Chondrocyte (in vitro differentiated cells): ENCODE measurements at places on chromosomes 13 and 19.

DNA sequence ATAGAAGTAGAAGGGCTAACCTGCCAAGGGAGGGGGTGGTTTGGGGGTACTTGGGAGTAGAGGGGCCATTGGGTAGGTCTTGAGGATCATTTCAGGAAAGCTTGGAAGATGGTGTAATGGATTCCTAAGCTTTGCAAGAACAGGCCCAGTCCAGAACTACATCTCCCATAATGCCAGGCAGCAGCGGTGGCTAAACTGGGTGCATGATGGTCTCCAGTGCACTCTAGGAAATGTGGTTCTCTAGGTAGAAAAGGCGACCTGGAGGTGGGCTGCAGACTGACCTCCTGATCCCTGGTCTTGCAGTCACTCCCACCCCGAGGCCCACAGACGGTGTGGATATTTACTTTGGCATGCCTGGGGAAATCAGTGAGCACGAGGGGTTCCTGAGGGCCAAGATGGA is 3.8 kb downstream of the APLP1 start:
- DNase-seq = no peak

- DNase-seq = no peak
Measured at GRCh38 chr19:16343156-16343555, 18.5 kb downstream of the KLF2 start.

GRCh38 chr19:40348961-40349507 is 539 bp downstream of the PLD3 start:
- no peak for DNase-seq

- DNase-seq = no peak
Measured at GRCh38 chr19:2375353-2376121, 15.5 kb downstream of the TMPRSS9 start.

GRCh38 chr19:45010306-45010705 is 9.0 kb downstream of the RELB start:
- no peak for DNase-seq

- DNase-seq = peak; percentile 9
Measured at GRCh38 chr19:50488389-50489194, 11.9 kb upstream of the GARIN5A start.

DNA sequence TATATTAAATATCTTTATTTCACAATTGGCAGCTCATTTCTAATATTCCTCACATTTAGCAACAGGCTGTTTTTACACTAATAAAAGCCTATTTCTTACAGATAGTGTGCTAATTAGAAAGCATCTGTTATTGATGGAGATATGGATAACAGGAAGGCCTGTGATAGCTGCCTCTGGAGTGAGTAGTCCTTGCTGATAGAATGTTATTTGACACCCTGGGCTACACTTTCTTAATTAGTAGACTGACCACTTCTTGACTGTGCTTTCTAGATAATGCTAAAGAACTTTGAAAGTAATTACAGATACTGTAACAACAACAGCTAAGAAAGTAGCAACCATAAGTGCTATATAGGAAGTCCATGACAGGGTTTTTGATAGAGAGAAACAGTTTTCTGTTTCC is 554.3 kb downstream of the DIAPH3 start:
- no peak for DNase-seq

GRCh38 chr13:114035583-114036531 is 62.0 kb upstream of the C13orf46 start:
- DNase-seq = no peak

GRCh38 chr13:100125946-100126345 is 37.1 kb downstream of the PCCA start:
- no peak for DNase-seq

DNA sequence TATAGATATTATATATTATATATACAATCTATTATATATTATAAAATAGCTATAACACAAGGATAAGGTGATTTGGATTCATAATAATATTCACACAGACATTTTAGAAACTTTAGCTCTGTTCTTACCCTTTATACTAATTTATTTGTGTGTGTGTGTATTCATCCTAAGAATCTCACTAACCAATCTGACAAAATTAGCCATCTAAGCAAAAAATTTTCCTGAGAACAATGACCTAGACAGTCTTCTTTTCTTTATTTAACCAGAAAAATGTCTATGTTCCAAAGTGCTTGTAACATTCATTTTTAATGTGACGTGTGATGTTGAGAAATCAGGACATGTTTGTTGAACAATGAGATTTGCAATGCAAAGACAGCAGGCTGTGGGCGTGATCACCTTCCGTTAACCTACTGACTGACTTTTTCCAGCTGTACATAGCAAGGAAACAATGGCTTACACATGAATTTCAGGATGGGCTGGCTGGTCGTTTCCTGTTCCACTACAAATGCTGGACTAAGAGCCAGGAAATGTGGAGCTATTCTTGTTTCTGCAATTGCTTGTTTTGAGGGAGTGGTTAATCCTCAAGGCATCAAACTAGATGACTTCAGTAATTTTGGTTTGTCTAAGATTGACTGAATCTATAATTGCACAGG is 634.6 kb upstream of the ARGLU1 start:
- DNase-seq = no peak

GRCh38 chr13:31012655-31013024 is 80.2 kb downstream of the TEX26 start:
- DNase-seq = no peak

GRCh38 chr13:91647361-91647990 is 249.1 kb downstream of the GPC5 start:
- DNase-seq = no peak

GRCh38 chr19:54435551-54436016 is 13.4 kb upstream of the LENG8 start:
- no peak for DNase-seq

DNA sequence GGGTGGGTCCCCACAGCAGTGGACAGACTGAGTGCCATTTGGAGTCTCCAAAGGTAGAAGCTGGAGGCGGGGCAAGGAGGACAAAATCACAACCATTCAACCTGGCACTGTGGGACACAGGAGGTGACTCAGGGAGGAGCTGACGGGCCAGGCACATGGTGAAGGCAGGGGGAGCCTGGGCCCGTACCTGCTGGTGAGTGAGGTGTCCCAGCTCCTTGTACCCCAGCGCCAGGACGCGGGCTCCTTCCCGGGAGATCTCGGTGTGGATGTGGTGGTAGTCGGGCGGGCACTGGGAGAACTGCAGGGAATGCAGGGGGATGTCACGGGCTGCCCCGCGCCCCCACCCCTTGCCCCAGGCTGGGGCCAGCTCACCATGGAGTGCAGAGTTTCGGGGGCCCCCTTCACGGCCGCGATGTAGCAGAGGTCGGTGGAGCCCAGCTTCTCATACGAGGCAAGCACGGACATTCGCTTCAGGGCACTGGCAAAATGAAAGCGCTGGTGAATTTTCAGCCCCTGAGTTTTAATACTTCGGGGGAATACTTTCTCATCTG is 9.8 kb downstream of the ATP13A1 start:
- DNase-seq = no peak

- no peak for DNase-seq
Measured at GRCh38 chr19:13343514-13343913, 162.8 kb downstream of the CACNA1A start.

DNA sequence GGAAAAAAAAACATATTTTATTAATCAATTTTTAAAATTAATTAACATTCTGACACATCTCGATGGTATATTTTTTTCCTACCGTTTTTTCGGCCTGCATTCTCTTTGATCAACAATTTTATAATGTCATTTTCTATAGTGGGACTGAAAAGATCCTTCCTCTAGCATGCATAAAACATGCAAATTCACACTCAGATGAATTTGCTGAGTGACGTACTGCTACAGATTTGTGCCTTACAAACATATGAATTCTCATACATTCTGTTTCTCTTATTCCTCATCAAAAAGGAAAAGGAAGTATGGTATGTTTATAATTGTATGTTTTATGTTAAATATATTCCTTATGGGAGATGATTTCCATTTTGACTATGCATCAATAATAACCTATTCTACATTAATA is 458.2 kb downstream of the TSHZ3 start:
- no peak for DNase-seq

- DNase-seq = no peak
Measured at GRCh38 chr13:91053318-91054065, 294.0 kb upstream of the MIR17HG start.

GRCh38 chr13:95420501-95420900 is 119.2 kb upstream of the ABCC4 start:
- DNase-seq = no peak

- DNase-seq = no peak
Measured at GRCh38 chr19:6238256-6238642, 41.5 kb downstream of the MLLT1 start.

- DNase-seq = no peak
Measured at GRCh38 chr13:25172303-25172630, 179 bp upstream of the AMER2 start.

DNA sequence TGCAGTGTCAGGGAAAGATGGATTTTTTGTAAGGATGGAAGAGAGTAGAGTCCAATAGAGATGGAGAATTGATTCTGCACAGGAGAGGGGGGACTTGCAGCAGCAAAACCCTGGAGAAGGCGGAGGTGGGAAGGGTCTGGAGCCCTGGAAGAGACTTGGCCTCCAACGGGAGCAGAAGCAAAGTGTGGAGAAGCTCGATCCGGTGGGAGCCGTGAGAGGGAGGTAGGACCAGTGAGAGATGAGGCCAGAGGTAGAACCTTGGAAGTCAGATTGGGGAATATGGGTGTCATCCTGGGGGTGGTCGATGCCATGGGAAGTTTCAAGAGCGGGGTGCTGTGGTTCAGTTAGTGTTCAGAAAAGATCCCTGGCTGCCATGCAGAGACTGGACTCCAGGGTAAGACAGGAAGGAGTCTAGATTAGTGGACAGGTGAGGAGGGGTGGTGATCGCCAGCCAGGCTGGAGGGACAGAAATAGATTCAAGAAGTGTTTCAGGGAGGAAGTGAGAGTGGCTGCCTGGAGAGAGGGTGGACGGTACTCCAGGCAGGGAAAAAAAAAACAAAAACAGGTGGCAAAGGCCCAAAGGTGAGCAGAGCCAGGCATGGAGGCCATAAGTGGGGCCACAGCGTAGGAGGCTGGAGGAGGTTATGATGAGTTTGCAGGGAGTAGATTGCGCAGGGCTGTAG is 2.6 kb downstream of the PPP5C start:
- DNase-seq = no peak

- DNase-seq = no peak
Measured at GRCh38 chr19:34017024-34017423, 155.3 kb upstream of the LSM14A start.

DNA sequence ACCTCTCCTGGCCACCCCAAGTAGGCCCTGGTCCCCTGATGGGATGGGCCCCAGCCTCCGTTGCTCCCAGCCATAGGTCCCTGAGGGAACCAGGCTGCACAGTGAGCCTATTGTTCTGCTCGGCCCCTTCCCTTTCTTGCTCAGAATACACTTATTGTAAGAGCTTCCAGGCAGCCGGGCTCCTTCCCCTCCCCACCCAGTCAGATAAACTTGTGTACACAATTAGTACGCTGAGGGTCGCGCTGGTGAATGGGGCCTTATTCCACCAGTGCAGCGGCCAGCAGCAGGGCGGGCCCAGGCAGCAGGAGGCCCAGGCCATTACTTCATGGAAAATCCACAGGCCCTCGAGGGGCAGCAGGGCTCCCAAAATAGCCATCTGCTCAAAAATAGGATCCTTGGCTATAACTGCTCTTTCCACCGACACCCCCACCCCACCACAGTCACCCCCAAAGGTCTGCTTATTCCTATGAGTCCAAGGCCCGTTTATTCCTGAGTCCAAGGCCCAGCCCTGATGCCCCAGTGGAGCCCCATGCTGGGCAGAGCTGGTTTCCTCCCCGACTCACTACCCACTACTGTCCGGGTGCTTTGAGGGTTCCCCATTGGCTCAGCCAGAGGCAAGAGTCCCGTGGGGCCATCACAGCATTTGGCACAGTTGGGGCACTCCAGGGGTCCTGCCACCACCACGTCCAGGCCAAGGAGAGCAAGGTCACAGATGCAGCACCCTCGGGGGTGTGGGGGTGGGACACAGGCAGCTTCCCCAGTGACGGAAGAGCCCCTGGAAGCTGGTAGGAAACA is 22.1 kb downstream of the CAPN12 start:
- DNase-seq = no peak

- peak; percentile 91 for DNase-seq
Measured at GRCh38 chr13:43023289-43023963, at the start of gene DNAJC15. DNAJC15 (plus strand) TSS chr13:43023586; CDS start chr13:43023627, 41 bp downstream.

GRCh38 chr19:28075229-28075628 is 1137.7 kb downstream of the UQCRFS1 start:
- DNase-seq = no peak

DNA sequence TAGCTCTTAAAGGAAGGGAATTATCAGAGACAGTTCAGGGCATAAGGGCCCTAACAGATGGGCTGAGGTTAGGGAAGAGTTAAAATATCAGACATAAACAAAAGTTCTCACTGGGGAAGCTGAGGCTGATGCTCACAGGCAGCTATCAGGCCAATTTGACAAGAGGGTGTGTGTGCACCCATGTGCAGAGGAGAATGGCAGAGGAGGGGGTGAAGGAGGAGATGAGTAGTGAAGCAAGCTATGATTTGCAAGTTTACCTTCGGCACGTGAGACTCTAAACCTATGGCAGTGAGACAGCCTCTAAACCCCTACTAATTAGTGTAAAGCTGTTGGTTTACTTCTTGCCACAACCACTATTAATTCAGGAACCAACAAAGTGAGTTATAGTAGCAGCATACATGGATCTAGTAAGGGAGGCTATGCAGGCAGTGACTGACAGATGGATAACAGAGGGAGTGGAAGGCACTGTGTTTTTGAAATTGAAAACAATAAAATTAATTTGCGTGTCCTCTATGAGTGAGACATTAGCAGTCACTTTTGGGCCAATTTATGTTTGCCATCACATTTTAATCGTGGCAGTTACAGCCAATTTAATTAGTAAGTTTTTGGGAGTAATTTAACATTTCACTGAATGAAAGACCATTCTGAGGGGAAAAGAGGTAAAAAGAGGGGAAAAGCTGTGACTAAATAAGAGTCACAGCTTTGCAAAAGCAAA is 99.6 kb upstream of the HTR2A start:
- no peak for DNase-seq

GRCh38 chr13:38785042-38785441 is 98.2 kb downstream of the FREM2 start:
- DNase-seq = no peak

GRCh38 chr19:52188822-52189734 is 774 bp upstream of the PPP2R1A start:
- DNase-seq = no peak
